ENCODE measurements at places on chromosomes 11 and 22.

DNA sequence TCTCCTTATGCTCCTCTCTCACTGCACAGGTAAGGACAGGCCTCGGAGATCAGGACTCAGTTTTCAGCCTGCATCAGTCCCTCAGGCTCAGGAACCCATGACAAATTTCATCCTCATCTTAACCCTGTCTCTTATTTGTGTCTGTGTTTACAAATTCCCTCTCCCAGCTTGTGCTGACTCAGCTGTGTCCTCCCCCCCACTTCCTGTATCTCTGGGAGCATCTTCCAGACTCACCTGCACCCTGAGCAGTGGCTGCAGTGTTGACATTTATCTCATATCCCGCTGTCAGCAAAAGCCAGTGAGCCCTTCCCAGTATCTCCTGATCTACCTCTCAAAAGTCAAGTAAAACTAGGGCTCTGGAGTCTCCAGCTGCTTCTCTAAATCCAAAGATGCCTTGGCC lies 65.6 kb upstream of the VPREB1 start:
- no peak for DNase-seq

GRCh38 chr11:119424276-119424675 lies 1.3 kb upstream of the THY1 start:
- no peak for DNase-seq

DNA sequence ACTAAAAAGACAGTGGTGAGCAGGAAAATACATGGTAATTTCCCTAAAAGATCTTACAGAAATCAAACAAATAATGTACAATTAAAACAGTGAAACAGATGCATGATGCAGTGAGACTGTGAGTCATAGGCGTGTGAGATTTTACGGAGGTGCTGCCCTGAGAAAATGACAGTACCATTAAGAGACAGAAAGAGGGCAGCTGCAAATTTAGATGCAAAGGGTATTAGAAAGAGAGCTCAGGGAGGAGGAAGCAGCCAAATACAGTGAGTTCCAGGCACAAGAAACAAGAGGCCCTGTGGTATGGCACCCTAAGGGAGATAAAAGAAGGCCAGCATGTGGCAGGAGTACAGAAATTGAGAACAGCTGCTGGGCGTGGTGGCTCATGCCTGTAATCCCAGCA lies 88.5 kb upstream of the FIBIN start:
- DNase-seq: no peak

DNA sequence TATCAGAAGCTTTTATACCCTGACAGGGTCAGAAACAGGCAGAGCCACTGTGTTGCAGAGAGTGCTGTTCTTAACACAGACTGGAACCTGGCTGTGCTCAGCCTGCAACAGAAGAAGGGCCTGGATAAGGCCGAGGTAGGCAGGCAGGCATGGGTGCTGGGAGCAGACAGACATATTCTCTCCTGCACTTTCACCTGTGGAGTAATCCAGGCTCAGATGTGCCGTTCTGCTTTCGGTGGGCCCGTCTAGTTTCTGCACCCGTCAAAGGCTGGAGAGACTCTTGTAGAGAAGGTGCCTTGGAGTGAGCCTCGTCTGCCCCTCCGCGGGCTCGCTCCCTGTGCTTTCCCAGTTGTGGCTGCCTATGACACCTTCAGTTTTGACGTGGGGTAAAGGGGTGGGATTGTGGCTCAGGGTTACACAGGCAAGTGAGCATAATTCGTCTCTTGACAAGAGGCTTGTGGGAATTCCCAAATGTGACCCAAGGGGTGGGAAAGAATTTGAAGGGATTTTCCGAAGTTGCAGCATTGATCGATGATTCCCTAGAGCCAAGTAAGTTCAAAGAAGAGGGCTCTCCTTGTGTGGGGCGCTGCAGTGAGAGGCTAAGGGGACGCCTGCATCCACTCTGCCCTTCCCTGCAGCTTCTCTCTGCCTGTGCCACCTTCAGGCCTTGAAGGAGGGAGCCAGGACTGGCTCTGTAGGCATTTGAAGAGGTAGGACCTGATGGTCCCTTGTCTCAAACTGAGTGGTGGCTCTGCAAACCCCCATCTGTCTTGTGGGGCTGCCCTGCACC lies 16.2 kb upstream of the ST3GAL4 start:
- no peak for DNase-seq

Measured in activated CD4-positive, alpha-beta T cell treated with anti-CD3 and anti-CD28 coated beads, Interleukin-2, amount 50 U/mL, for 4 hours (primary cell).